ENCODE measurements at places on chromosomes 2 and 18.

- DNase-seq: no peak
Measured at GRCh38 chr18:7684966-7685365, 117.8 kb downstream of the PTPRM start.

DNA sequence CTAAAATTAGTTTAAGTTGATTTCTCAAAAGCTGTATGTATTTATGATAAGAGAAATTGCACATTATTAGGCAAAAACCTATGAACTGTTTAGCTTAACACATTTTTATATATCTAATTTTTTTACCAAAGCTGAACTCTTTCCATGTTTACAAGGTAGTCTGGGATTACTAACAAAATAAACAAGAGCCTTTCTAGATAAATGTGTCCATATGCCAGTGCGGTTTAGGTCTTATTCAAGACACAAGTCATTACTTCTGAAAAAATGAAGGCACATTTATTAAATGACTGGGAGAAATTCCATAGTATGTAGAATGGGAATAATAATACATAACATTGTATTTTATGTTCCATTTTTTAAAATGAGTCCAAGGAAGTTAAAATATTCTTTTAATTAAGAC, 82.0 kb downstream of the DPP4 start:
- no peak for DNase-seq

DNA sequence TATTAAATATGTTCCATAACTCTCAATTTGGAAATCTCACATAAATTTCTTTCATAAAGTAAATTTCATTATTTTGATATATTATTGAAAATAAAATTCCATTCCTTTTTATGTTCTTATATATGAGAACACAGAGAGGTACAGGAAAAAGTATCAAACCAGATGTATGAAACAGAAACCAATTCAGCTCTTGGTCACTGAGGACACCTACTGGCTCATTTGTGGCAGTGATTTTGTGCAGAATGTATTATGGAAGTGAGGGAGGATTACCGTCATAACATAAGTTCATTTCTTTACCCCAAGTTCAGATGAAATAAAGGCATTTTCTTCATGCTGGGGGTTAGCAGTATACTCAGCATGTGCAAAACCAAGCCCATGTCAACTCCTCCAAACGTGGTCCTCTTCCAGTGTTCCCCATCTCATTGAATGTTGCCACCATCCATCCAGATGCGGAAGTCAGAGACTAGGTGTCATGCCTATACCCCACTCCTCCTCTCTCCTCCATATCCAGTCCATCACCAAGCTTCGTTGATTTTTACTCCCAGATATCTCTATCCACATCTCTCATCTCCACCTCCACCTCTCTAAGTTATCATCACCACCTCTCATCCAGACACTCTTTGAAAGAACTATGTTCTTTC, 41.7 kb upstream of the MALL start:
- DNase-seq: no peak

DNA sequence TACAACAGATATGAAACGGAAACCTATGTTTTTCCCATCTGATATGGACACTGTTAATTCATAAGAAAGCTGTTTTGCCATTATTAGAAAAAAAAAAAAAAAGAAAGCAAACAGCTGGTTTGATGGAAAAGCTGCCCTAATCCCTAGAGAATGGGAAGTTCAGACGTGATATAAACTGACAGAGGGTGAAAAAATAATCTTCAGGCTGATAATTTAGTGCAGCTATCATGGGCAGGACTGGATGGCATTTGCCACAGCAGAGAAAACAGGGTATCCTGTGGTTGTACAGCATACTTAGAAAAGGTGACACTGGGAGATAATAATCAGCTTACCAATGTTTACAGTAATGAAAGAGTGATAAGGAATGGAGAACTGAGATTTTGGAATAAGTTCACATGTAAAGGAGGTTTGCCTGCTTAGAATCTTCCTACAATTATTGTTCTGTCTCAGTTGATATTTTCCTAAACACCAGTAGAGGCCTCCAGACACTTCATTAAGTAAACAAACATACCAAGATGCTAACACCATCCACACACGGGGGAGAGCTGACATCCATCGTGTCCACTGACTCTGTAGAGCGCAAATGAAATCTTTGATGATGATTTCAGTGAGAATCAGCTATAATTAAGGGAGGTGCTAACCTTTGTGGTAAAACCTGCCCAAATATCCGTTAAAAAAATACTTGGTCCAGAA, 211.6 kb upstream of the MMADHC start:
- no peak for DNase-seq

DNA sequence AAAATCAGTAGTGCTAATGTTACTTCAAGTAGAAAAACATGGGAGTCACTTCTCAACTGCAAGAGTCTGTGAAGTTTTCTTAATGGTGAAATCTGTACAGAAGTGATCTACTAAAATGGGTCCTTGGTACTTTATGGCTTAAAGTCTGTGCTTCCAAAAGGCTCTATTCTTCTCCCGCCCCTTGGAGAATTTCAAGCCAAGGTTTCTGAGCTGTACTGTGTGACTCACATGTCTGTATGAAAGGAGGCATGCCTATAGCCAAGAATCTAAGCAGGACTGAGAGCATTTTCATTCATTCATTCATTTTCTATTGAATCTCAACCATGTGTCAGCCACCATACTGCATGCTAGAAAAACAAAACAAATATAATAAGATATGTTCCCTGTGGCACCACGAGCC, 19.8 kb upstream of the DDX18 start:
- DNase-seq: no peak

DNA sequence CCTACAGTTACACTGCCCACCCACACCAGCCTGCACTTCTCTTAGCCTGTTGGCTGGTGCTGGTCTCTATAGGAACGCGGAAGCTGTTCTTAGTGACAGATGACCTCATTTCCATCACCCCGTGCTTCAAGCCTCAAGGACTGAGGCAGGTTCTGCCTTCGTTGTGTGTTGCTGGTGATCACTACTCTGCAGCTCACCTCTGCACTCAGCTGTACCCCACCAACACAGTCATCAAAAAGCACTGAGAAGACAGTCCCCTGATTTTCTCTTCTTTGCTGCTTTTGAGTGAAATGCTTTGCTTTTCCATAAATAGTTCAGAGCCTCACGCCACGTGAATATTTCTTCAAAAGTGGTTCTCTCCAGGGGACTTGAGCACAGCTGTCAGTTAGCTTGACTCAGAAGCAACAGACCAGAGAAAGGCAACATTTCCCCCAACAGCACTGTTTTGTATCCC, 225.7 kb upstream of the CCDC150 start:
- no peak for DNase-seq

GRCh38 chr2:212913640-212914306, 237.6 kb downstream of the IKZF2 start:
- DNase-seq: no peak
